B cell (primary cell): ENCODE measurements at places on chromosomes 12 and 14. TPM values are rescaled to one million over a fixed set of nuclear protein-coding genes. Genes with fewer than 3 reads are reported as not detected.

DNA sequence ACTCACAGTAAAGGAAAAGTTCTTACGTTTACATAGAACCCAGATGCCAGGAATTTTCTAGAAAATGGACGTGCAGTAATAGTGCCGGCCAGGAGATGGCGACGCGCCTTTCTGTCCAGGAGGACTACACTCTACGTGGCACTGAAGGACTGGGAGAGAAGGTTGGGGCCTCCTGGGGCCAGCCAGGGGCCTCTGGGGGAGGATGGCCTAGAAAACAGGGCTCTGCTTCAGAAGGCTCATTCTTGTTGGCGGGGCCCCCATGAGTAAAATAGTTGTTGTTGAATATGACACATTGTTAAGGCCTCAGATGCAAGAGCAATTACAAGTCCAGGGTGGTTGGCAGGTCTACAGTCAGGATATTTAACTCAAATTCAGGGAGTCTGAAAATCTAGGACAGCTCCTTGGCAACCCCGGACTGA is 120.1 kb upstream of the MAX start:
- peak; percentile 72 for DNase-seq

USP5 gene
- 56.8 and 59.7 TPM in 2 replicates for total RNA-seq

DNA sequence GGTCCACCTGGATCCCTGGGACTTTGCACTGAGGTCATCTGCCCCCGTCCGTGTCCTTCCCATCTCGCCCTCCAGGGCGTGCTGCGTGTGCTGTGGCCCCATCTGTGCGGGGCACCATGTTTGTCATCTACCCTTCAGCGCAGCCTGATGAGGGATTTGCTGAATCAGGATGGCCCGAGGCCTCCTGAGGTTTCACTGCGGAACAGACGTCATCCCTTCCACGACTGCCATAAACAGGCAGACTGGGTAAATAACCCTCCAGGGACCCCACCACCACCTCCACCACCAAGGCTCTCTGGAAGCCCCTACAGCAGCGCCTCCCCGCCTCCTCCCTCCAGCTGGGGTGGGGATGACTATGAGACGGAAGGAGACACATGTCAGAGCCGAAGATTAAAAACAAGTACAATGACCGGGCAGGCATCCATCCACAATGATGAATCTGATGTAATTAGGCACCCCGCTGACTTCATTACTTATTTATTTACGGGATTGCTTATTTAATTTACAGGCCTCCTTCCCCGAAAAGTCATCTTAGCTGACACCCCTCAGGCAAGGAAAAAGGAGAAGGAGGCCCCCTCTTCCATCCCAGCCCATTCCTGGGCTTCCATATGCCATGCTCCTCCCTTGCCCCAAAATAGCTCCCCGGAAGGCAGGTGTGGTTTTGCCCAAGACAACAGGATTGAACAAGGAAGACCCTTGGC is 39.4 kb downstream of the NCOR2 start:
- no peak for DNase-seq

DBX2 gene
- not detected in 2 replicates for total RNA-seq

DNA sequence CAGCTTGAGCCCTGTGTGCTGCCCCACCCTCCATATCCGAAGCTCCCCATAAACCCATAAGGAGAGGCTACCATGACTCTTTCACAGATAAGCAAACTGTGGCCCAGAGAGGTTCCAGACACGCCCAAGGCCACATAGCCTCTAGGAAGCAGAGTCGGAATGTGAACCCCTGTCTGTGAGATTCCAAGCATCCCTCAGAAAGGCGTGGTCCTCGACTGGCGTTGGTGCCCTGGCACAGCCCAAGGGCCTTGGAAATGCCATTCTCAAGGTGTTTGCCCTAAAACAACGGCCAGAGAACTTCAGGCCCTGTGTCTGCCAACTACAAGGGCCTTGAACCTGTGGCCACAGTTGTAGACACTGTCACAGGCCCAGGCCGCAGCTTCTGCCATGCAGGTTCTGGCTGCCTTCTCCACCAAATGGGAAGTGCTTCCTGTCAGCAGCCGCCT is 8.5 kb upstream of the DIO3 start:
- no peak for DNase-seq

- no peak for DNase-seq
These were observed 80.0 kb downstream of the BTG1 start for GRCh38 chr12:92065639-92066038.

GRCh38 chr14:90728951-90729350 is 87.3 kb downstream of the TTC7B start:
- DNase-seq, result no peak

GRCh38 chr12:65640489-65640901 is 183.8 kb upstream of the HMGA2 start:
- DNase-seq, result no peak
